Stimulated activated CD4-positive, alpha-beta T cell treated with anti-CD3 and anti-CD28 coated beads, Interleukin-1b, Interleukin-23, amount 100 ng/mL, for 1 hour (primary cell): ENCODE measurements at places on chromosomes 7 and 10.
A peak's percentile ranks its signal among the peaks of the same experiment; 100 is the strongest.

DNA sequence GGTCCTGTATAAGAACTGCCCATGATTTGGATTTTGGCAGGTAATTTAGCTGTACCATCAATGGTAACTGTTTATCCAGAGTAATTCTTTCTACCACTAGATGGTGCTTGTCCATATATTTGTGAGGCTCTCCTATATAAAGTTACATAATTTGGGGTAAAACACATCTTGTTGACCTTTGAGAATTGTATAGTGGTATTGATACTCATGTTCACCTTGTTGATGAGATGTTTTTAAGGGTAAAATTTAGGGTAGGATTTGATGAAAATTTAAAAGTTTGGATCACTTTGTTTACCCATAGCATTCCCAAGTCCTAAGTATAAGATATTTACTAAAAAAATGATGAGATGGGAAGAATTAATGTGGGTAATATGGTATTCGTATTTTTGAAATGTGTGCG lies 31.6 kb downstream of the ST7 start:
- no peak for DNase-seq

GRCh38 chr10:131514454-131514853 lies 202.9 kb upstream of the TCERG1L start:
- no peak for DNase-seq

- DNase-seq: no peak
These were observed 74.6 kb upstream of the EGFR start for GRCh38 chr7:54944179-54944578.

DNA sequence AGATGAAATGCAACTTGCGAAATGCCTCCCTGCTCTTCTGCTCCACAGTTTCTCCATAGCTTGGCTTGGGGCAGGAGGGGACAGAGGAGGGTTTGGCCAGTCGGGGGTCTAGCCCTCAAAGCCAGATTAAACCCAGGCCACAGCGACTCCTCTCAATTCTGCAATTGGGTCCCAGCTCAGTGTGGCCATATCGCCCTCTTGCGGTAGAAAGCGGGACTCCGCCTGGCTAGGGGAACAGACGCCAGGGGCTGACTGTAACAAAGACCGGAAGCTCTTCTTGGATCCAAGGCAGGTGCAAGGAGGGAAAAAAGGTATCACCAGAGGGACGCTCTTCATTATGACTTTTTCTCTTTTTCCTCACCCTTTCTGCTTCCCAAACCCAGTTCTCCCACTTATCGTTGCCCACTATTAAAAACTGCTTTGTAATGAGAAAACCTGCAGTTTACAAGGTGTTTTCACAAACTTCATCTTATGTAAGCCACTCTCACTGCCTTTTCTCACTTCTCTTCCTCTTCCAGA lies 36.6 kb upstream of the TNPO3 start:
- peak; percentile 71 for DNase-seq

DNA sequence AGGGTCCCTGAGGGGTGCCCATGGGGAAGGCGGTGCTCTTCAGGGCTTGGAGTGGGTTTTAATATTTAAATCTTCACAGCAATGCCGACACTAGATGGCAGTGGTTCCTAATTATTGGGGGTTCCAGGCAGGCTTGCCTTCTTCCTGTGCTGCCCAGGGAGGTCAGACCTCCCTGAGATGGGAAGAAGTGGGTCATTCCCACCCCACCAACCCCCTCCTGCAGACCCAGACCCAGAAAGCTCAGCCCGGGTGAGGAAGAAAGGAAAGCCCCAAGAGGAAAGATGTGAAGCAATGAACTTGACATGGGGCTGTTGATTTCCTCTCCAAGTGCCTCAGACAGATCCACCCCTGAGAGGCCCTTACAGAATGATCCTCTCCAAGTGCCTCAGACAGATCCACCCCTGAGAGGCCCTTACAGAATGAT lies 85.1 kb upstream of the LANCL2 start:
- peak; percentile 27 for DNase-seq

- DNase-seq: no peak
These were observed 167.2 kb upstream of the HGF start for GRCh38 chr7:81937091-81937490.

GRCh38 chr10:844552-844951 lies 87.0 kb downstream of the LARP4B start:
- no peak for DNase-seq

- no peak for DNase-seq
These were observed 39.5 kb downstream of the ZNF117 start for GRCh38 chr7:64951250-64951848.

GRCh38 chr7:81645435-81645834 lies 124.4 kb downstream of the HGF start:
- no peak for DNase-seq

- DNase-seq: no peak
These were observed 24.1 kb upstream of the MYH16 start for GRCh38 chr7:99248391-99249095.

DNA sequence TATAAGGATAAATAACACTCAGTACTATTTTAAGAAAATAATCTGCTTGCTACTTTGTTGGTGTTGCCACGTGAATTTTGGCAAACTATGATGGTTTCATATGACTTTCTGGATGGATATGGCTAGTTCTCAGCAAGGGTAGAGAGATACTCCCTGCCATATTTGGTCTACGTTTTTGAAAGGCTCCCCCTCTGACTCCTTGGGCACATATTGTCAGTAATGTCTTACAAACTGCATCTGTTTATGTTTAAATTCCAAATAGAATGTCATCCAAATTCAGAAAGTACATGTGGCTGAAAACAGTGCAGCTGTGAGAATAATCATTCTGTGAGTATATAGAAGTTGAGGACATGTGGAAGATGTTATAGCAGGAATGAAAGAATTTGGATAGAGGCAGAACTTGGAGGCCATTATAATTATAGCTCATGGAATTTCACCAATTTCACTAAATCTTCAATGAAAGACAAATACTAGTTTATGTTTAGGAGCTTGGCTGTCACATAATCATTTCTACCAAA lies 107.8 kb downstream of the SRI start:
- DNase-seq: no peak
